ENCODE measurements at places on chromosomes 1 and 21. TPM values are rescaled to one million over a fixed set of nuclear protein-coding genes. Genes with fewer than 3 reads are reported as not detected.

- H3K27me3 ChIP-seq, result no peaks in the 10 kb centered on the region
- peaks cover 6% of the 10 kb centered on the region for H3K4me1 ChIP-seq
- no peak overlapping the region for H3K27ac ChIP-seq
- H3K36me3 ChIP-seq, result no peaks in the 10 kb centered on the region
Measured at GRCh38 chr1:231786126-231786525, 159.5 kb downstream of the DISC1 start.

DNA sequence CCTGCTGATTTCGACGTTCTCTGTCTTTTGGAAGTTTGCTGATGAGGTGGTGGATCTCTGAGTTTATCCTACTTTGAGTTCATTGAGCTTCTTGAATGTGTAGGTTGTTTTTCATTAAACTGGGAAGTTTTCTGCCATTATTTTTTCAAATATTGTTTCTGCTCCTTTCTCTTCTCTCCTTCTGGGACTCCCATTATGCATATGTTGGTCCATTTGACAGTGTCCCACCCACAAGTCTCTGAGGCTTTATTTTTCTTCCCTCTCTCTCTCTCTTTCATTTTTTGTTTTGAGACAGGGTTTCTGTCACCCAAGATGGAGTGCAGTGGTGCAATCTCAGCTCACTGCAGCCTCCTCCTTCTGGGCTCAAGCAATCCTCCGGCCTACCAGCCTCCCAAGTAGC, 11.7 kb downstream of the TNFRSF18 start:
- peaks cover 19% of the 10 kb centered on the region for H3K27me3 ChIP-seq
- no peaks in the 10 kb centered on the region for H3K4me1 ChIP-seq
- no peaks in the 10 kb centered on the region for H3K36me3 ChIP-seq
- H3K27ac ChIP-seq, result no peak overlapping the region

Gene FCGR2B
- 0.43 TPM for polyA plus RNA-seq

Gene TMEM240
- 4.6 TPM for polyA plus RNA-seq

Gene WDR64
- not detected for polyA plus RNA-seq

GRCh38 chr1:19858893-19859292, 23.3 kb upstream of the OTUD3 start:
- H3K4me3 ChIP-seq, result no peak overlapping the region
- no peaks in the 10 kb centered on the region for H3K4me1 ChIP-seq
- no peak overlapping the region for H3K27ac ChIP-seq
- H3K36me3 ChIP-seq, result no peaks in the 10 kb centered on the region
- H3K27me3 ChIP-seq, result peaks cover 26% of the 10 kb centered on the region

Gene C4BPA
- 0.31 TPM for polyA plus RNA-seq

GRCh38 chr21:42384989-42385388, 10.9 kb downstream of the TMPRSS3 start:
- H3K4me1 ChIP-seq, result no peaks in the 10 kb centered on the region
- no peak overlapping the region for H3K27ac ChIP-seq
- H3K36me3 ChIP-seq, result no peaks in the 10 kb centered on the region
- DNase-seq, result no peak
- H3K27me3 ChIP-seq, result no peaks in the 10 kb centered on the region
- no peak overlapping the region for H3K4me3 ChIP-seq

DNA sequence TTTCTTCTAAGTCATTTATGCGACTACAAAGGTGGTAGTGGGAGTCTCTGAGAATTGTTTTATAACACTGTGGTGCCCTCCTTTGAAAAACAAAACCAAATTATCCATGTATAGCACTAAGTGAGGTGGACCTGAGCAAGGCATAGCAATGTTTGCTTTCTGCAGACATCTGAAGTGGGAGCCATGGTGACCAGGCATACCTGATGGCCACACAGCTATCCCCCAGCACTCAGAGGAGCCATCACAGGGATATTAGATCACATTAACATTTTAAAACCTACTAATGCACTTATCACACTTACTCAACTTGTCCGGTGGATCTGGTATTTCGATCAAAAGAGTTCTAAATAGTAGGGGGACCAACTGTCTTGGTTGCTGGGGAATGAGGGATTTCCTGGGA, 24.8 kb upstream of the AVPR1B start:
- no peaks in the 10 kb centered on the region for H3K4me1 ChIP-seq
- H3K4me3 ChIP-seq, result no peak overlapping the region
- no peak overlapping the region for H3K27ac ChIP-seq
- H3K27me3 ChIP-seq, result peaks cover 12% of the 10 kb centered on the region
- no peaks in the 10 kb centered on the region for H3K36me3 ChIP-seq
- DNase-seq, result no peak

DNA sequence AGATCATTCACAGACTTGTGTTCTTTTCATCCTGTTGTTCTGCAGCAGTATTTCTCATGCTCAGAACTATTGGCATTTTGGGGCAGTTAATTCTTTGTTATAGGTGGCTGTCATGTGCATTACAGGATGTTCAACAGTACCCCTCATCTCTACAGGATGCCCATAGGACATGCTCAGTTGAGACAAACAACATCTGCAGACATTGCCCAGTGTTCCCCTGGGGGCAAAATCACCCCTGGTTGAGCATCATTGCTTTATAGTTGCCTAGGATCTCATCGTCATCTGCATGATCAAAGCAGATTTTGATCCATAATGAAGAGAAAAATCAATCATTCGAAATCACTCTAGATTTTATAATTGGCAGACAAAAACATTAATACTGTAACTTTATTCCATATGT, 222.5 kb upstream of the CACYBP start:
- no peak for DNase-seq
- no peak overlapping the region for H3K4me3 ChIP-seq
- no peaks in the 10 kb centered on the region for H3K27me3 ChIP-seq
- H3K27ac ChIP-seq, result no peak overlapping the region
- no peaks in the 10 kb centered on the region for H3K36me3 ChIP-seq
- H3K4me1 ChIP-seq, result no peaks in the 10 kb centered on the region

Gene PRAMEF20
- not detected for polyA plus RNA-seq

Gene OR2T11
- not detected for polyA plus RNA-seq

- no peaks in the 10 kb centered on the region for H3K4me1 ChIP-seq
- H3K27me3 ChIP-seq, result no peaks in the 10 kb centered on the region
- no peak overlapping the region for H3K27ac ChIP-seq
Measured at GRCh38 chr1:3827813-3828307, 29.2 kb downstream of the CEP104 start.

Gene LCE1F
- not detected for polyA plus RNA-seq

DNA sequence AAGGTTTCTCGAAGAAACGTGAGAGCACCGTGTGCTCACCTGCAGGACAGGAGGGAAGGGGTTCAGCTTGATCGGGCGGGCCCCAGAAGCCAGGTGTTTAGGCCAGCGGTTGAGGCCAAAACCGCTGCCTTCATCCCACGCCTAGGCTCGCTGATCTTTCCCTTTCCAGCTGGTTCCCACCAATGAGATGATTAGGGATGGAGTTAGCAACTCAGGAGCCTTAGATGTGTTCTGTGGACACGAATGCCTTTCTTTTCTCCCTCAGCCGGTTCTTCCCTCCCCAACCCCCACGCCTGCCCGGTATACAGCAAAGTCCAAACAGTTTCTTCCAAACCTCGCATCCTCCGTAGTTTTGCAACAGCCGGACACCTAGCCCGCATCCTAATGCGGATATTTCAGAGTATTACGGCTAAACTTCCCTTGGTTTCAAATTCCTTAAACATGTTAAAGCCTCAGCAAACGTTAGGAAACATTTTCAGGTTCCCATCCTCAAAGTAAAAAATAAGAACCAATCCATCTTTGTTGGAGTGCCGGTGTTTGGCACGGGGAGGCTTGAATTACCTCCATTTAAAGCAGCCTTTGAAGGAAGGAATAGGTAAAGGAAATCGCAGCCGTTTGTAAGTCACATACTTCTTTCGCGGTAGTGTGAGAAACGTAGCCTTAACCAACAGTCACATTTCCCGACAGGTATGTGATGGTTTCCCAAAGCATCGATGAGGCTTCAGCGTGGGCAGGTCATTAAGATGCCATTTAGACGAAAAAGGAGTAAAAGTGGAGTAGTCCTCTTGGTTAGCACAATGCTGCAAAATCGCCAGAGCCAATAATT, 1.1 kb downstream of the LRRC8C start:
- H3K4me3 ChIP-seq, result peak overlapping the region; percentile 96
- peak overlapping the region; percentile 91 for H3K27ac ChIP-seq
- peak; percentile 19 for DNase-seq
- no peaks in the 10 kb centered on the region for H3K27me3 ChIP-seq
- H3K4me1 ChIP-seq, result peaks cover 52% of the 10 kb centered on the region

DNA sequence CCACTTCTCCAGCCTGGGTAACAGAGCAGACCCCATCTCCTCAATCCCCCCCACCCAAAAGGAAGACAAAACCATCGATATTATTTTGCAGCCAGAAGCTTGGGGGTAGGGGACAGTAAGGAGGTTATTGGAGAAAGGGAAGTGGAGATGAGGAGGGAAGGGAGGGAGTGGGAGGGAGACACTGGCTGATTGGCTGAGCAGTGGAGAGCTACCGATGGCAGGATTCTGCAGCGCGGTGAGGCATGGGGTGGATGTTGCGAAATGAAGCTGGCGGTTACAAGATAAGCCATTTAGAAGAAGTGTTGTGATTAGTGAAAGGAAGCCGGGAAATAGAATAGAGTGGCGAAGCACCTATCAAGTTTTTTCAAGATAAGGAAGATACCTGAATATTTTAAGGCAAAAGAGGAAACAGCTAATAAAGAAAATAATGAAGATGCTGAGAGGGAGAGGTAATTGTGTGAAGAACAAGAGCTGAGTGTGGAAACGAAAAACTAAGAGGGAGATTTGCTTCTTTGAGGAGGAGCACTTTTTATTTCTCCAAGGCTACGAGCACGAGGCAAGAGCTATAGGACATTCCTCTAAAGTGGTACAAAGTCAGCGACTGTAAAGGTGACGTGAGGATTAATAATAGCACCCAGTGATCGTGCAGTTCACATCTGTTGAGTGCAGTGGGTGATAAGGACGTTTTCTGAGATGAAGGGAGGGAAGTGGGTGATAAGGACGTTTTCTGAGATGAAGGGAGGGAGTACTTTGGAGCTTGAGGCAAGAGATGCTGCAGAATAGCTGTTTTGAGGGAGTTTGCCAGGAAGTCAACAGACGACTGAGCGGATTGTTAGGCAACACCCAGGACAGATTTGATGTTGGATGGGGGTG, 103.2 kb upstream of the KIF26B start:
- peak overlapping the region; percentile 28 for H3K4me3 ChIP-seq
- H3K4me1 ChIP-seq, result peaks cover 51% of the 10 kb centered on the region
- H3K27me3 ChIP-seq, result no peaks in the 10 kb centered on the region
- H3K27ac ChIP-seq, result peak overlapping the region; percentile 76
- no peaks in the 10 kb centered on the region for H3K36me3 ChIP-seq
- peak; percentile 18 for DNase-seq

DNA sequence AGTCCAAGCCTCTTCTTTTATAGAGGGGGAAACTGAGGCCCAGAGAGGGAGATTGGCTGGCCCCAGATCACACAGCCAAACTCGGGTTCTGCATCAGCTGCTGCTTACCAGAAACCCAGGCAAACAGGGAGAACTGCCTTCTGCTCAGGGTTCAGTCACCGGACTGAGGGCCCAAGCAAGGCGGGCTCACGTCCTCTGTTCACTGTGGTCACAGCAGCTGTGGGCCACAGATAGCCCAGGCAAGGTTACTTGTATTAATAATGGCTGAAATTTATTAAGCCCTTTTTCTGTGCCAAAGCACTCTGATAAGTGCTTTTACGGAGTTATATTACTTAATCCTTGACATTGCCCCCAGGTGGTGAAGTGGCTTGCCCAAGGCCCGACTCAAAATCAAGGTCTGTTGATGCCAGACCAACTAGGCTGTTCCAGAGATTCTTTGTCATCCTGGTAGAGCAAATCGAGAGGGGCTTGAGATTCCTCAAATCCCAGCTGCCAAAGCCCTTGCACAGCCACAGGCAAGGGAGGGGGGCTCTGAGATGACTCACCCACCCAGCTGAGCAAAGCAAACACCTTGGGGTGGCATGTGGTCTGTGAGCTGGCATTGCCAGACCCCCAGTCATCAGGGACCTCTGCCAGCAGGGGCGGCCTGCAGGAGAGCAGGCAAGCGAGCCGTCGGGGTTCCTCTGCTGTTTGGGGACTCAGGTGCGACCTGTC, 36.5 kb downstream of the EPHB2 start:
- H3K27me3 ChIP-seq, result no peaks in the 10 kb centered on the region
- peaks cover 42% of the 10 kb centered on the region for H3K4me1 ChIP-seq

DNA sequence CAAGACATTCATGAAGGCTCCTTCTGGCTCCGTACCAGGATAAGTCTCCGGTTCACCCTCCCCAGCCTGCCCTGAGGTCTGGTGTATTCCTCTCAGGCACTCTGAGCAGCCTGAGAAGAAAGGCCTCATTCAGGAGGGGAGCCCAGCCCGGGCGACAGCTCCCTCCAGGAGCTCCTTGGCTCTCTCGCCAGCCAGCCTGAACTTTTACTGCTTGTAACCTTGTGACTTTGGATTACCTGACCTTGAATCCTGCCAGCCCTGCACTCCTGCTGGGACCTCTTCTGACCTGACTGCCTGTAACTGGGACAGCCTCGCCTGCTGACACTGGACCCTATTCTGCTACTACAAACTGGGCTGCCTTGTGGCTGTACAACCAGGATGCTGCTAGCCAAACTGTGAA, 65.8 kb downstream of the CD34 start:
- no peak for DNase-seq
- peaks cover 84% of the 10 kb centered on the region for H3K4me1 ChIP-seq
- peak overlapping the region; percentile 70 for H3K27ac ChIP-seq
- no peak overlapping the region for H3K4me3 ChIP-seq
- H3K27me3 ChIP-seq, result no peaks in the 10 kb centered on the region
- no peaks in the 10 kb centered on the region for H3K36me3 ChIP-seq

DNA sequence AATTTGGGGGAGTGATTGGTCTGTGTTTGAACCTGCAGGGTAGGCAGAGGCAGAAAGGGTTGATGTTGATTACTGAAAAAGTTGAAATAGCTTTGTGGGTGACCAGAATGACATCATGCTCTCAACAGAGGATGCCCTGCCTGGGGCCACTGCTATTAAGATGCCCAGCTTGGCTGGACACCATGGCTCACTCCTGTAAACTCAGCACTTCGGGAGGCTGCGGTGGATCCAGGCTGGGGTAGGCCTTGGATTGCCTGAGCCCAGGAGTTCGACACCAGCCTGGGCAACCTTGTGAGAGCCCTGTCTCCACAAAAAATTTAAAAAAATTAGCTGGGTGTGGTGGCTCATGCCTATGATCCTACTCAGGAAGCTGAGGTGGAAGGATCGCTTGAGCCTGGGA, 42.8 kb upstream of the CACNA1E start:
- DNase-seq, result peak; percentile 45
- H3K4me3 ChIP-seq, result no peak overlapping the region
- H3K36me3 ChIP-seq, result no peaks in the 10 kb centered on the region
- H3K27ac ChIP-seq, result no peak overlapping the region
- peaks cover 6% of the 10 kb centered on the region for H3K27me3 ChIP-seq

Gene PLA2G2C
- polyA plus RNA-seq, result 0.11 TPM

DNA sequence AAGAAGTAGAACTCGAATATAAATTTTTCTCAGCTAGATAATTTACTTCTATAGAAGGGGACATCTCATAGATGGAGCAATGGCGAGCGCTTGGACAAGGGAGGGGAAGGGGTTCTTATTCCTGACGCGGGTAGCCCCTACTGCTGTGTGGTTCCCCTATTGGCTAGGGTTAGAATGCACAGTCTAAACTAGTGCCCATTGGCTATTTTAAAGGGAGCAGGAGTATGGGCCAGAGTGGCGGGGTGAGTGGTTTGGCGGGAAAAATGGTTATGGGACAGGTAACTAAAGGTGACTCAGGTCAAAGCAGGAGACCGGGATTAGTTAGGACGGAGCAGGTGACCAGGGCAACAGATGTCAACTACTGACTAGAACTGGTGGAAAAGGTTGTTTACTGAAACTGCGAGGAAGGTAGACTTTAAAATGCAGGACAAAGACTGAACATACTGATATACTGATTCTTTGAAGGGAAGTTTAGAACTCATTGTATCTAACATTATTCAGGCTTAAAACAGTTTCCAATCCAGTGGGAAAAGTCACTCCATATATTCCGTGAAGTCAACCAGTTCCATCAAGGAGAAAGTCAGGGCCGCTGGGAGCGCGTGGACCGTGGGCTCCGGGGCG, 940 bp upstream of the ATAD3A start:
- H3K36me3 ChIP-seq, result peaks cover 7% of the 10 kb centered on the region
- peak overlapping the region; percentile 94 for H3K27ac ChIP-seq
- no peaks in the 10 kb centered on the region for H3K27me3 ChIP-seq
- peak overlapping the region; percentile 84 for H3K4me3 ChIP-seq

All from left lung (tissue), 14 donors.